ENCODE measurements at places on chromosomes 2 and 18.

GRCh38 chr2:1638281-1638860 is 105.9 kb downstream of the PXDN start:
- no peak for DNase-seq

- DNase-seq: no peak
These were observed 21.6 kb upstream of the SPATA3 start for GRCh38 chr2:230974096-230974913.

DNA sequence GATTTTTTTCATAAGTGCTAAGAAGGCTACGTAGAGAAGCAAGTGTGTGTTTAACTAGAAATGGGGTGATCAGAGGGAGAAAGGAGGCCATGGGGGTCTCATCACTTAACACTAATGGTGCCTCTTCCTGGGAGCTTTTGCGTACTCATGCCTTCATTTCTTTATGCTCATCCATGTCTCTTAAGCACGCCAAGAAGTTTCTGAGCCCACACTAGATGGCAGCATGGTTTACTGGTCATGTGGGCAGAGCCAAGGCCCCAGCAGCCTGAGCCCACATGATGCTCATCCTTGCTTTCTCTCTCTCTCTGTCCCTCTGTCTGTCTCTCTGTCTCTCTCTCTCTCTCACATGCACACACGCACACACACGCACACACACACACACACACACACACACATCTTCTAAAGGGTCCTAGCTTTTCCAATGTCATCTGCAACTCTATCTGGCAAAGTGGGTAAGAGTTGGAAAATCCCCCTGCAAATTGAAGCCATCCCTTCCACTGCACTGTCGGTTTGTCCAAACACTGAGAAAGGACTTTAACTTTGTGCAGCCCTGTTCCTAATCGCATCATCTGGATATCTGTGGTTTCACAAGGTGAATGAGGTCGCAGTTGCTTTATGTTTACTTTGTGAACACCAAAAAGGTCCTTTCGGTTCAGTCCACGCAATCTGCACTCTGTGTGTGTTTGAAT is 137.1 kb upstream of the CCDC68 start:
- no peak for DNase-seq

DNA sequence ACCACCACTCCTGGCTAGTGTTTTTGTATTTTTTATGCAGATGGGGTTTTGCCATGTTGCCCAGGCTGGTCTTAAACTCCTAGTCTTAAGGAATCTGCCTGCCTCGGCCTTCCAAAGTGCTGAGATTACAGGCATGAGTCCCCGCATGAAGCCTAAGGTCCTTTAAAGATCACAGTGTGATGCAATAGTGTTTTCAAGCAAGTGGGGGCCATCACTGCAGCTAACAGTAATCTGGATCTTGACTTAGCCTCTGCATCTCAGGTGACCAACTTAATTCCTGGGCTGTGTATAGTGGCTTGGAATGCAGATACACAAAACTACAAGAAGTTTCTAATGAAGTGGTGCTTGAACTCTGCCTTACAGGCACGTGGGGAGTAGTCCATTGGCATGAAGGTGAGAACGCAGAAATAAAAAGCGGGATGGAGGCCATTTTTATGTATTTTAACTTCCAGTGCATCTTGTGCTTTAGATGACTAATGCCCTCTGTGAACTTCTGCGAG is 334.4 kb upstream of the SPRED2 start:
- DNase-seq: no peak

DNA sequence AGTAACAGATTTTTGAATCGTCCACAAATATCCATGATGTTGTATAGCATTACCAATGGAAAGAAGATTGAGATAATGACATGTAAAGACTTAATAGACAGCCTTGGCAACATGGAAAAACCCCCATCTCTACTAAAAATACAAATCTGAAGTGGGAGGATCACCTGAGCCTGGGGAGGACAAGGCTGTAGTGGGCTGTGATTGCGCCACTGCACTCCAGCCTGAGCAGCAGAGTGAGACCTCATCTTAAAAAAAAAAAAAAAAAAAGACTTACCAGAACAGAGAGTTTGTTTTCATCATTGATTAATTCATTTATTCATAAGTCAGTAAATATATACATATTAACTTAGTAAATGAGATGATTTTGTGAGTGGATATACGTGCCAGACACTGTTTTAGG is 7.0 kb upstream of the OSBPL1A start:
- no peak for DNase-seq
